ENCODE measurements at places on chromosomes 4 and X. TPM values are rescaled to one million over a fixed set of nuclear protein-coding genes. Genes with fewer than 3 reads are reported as not detected.

Gene RHOXF2B
- total RNA-seq: not detected

Gene ZCCHC12
- total RNA-seq: not detected

Gene CSN1S1
- not detected for total RNA-seq

Gene CT83
- total RNA-seq: not detected

Gene RBM46
- not detected for total RNA-seq

Gene TCEAL2
- 3.0 TPM for total RNA-seq

Gene DMRTC1B
- total RNA-seq: not detected

Gene SEC24D
- 11.9 TPM for total RNA-seq

Gene TMEM156
- 0.96 TPM for total RNA-seq

Gene NOX1
- 17.6 TPM for total RNA-seq

Gene SATL1
- not detected for total RNA-seq

Gene IL13RA2
- not detected for total RNA-seq

Gene SLC38A5
- 10.5 TPM for total RNA-seq

Gene HNRNPH2
- total RNA-seq: 45.3 TPM

Gene GLRA2
- not detected for total RNA-seq

Gene CCSER1
- 36.2 TPM for total RNA-seq

DNA sequence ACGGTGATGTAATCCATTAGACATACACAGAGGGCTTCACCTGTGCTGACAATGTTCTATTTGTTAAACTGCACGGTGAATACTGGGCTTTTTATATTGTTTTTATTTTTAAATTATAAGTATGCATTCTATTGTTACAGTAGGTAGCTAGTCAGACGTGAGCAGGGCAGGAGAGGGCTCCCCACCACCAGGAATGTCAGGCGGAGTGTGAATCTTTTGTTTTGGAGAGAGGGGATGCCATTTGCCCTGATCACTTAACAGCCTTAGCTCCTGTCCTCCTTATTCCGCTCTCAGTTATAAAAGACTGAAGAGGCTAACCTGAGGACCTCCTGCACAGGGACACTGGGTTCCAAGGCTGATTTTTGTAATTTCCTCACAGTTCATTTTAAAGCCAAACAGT lies 151.6 kb upstream of the TAPT1 start:
- no peak for DNase-seq

GRCh38 chr4:112403101-112403945 lies 106.2 kb downstream of the ALPK1 start:
- no peak for DNase-seq

- no peak for DNase-seq
Observed at GRCh38 chr4:143397335-143397734, 60.7 kb downstream of the GAB1 start.

DNA sequence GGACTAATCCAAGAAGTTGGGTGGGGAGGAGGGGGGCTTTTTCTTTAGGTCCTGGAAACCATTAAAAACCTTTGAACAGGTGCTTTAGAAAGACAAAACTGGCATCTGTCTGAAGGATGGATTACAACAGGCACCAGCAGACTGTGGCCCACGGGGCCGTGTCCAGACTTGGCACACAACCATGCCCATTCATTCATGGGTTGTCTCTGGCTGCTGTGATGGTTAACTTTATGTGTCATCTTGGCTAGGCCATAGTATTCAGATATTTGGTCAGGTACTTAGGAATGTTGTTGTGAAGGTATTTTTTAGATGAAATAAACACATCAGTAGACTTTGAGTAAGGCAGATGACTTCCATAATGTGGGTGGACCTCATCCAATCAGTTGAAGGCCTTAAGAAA lies 45.5 kb downstream of the TBL1X start:
- no peak for DNase-seq

DNA sequence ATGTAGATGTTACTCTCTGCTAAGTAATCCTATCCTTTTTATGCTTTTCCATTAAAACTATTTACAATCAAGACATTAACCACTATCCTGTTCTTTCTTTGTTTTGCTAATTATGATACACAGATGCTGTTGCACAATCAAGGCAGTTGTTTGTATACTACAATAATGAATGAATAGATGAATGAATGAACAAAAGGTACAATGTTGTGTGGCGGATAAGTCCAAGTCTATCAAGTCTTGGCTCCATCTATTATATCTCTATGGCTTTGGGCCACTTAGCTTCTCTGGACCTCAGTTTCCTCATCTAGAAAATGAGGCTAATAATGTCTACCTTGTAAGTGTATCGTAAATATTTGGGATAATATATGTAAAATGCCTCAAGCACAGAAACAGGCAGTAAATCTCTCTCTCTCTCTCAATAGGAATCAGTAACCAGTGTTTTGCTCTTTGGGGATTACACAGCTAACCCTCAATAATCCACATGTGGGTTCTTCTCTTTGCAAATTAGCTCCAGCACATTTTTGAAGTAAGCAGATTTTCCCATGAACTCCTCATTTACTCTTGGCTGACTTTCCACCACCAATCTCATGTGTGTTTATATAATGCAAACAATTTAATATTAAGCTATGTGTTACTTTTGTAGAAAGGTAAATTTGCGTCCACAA lies 27.8 kb upstream of the TSPAN5 start:
- no peak for DNase-seq

GRCh38 chrX:37786624-37787422 lies 7.0 kb downstream of the CYBB start:
- no peak for DNase-seq

- no peak for DNase-seq
Observed at GRCh38 chrX:39899856-39900776, 197.6 kb downstream of the BCOR start.

- no peak for DNase-seq
Observed at GRCh38 chrX:50988649-50989048, 78.1 kb downstream of the BMP15 start.

DNA sequence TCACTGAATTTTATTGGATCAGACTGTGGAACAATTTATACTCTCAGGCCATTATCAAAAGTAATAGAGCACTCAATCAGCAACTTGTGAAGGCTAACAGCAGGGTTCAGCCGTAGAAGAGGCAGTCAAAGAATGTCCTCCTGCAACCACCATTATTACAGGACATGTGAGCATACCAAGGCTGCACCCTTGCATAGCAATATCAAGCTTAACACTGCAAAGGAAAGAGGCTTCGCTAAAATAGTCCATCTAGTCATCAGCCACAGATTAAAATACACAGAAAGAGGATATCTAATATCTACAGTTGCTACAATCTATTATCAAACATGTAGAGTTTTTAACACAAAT lies 42.9 kb upstream of the TMPRSS11B start:
- no peak for DNase-seq

DNA sequence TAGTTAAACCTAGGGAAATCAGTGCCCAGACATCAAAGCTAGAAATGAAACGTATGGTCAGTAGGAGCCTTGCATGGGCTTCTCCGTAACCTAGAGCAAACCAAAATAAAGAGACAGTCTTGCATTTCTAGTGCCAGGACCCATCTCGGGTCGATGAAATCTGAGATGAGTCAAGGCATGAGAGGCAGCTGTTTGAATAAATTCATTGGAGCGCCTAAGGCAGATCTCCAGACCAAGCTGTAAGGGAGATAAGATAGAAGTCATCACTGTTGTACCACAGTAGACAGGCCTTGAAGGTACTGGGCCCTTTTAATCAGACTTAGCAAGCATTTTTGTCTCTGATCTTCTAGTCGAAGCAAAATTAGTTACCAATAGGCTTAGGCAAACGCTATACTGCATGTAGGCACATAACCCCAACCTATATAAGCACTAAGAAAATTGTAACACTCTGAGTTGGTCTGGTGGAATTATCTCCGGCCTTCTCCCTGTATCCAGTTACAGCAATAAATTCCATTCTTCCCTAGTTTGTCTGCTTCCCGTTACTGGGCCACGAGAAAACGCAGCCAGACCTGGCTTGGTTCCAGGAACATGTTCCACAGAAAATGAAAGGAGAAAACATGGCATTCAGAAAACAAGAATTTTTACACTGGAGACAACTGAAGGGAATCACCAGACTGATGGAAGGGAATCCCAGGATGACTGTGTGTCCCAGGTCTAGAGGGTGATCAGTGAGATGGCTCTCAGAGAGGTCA lies 21.1 kb upstream of the PAPSS1 start:
- DNase-seq: peak; percentile 21

- DNase-seq: no peak
Observed at GRCh38 chrX:132044953-132045352, 21.9 kb downstream of the STK26 start.

DNA sequence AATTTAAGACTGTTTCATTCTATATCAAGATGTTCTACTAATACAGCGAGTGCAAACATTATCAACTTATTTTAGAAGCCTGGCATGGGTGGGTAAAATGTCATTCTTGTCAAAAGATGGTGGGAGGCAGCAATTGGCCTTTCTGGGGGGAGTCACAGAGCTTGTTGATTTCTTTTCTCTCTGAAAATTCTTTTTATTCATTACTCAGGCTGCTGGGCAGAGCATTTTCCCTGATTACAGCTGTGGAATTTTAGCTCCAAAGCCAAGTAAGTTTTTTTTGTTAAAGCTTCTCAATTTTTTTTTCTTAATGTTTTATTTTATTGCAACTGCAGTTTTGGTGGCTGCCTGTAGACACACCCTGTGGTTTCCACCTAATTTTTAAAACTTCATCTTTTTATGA lies 50.4 kb downstream of the GPC4 start:
- DNase-seq: no peak

GRCh38 chr4:30262379-30262778 lies 457.8 kb upstream of the PCDH7 start:
- DNase-seq: no peak

- peak; percentile 35 for DNase-seq
Observed at GRCh38 chr4:158211222-158211621, 936 bp downstream of the TMEM144 start.

DNA sequence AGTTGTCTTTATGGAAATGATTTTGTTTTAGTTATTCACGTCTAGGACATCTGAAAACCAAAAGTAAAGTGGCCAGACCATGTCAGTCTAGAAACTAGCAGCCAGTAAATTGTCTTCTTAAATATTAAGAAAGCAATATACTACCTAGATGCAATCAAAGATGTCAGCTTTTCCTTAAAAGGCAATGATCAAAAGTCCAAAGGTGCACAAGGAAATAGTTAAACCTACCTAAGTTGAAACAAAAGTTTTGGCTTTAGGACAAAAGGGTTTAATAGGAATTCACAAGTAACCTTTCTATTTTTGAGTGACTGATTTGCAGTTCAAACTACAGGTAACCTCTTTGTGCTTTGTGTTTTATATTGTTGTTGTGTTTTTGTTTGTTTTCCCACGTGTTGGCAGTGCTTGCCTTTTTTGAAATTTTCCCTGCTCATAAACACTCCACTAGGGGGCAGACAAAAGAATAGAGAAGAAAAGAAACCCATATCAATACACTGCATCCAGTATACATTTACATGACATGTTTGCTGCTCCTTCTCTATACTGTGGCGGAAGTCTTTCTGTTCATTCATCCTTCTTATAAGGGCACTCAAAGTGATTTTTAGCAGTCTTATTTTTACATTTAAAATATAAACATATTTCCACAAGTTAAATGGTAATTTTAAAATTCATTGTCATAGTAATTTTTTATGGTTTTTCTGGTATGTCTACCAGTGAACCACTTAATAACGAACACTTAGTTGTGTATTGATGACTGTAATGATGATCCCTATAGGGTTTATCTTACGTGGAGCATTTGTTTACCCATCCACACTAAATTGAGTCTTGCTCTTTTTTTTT lies 62.7 kb downstream of the GAB1 start:
- no peak for DNase-seq

GRCh38 chr4:169070071-169070894 lies 60.2 kb upstream of the CBR4 start:
- peak; percentile 73 for DNase-seq

GRCh38 chr4:176885224-176885623 lies 92.5 kb upstream of the VEGFC start:
- DNase-seq: no peak

DNA sequence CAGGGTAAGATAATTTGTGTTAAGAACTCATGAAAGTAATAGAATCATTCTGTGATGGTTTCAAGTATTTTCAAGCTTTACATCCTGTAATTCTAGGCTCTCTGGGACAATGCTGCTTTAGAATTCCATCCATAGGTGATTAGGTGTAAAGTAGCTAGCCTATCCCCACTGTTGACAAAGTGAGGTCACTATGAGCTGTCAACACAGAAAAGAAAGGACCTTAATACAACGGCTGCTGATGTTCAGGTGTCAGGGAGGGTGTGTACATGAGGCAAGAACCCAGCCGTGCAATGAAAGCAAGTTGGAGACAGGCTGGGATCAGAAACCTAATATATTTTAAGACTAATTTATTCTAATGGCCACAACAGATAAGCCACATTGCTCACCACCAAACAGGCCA lies 36.8 kb upstream of the SH3RF1 start:
- DNase-seq: no peak

GRCh38 chr4:71300964-71301363 lies 37.9 kb upstream of the SLC4A4 start:
- DNase-seq: peak; percentile 67

DNA sequence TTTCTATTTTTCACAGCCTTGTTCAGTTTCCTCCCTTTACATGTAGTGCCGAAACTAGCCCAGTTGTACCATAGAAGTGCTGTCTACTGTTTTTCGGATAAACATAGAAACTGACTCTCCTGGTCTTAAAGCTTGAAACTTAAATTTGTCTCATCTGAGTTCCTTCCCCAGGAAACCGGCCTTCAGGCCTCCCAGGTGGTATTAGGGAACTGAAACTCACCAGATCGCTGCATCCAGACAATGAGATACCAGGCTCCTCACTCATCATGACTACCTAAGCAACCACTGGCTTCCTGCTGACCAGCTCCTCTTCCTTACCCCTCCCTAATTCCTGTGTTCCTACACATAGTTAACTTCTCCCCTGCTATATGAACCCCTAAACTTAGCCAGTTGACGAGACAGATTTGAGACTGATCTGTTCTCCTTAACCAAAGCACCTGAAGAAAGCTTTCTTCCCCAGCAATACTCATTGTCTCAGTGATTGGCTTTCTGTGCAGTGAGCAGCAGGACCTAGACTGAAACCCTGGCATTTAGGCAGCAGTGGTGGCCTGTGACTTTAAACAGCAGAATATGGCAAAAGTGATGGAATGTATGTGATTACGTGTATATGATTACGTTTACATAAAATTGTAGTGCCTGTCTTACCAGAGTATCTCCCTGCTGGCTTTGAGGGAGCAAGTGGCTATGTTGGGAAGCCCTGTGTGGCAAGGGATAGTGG lies 959.1 kb upstream of the LCORL start:
- DNase-seq: no peak

GRCh38 chr4:173088144-173088543 lies 80.5 kb upstream of the GALNT7 start:
- no peak for DNase-seq

DNA sequence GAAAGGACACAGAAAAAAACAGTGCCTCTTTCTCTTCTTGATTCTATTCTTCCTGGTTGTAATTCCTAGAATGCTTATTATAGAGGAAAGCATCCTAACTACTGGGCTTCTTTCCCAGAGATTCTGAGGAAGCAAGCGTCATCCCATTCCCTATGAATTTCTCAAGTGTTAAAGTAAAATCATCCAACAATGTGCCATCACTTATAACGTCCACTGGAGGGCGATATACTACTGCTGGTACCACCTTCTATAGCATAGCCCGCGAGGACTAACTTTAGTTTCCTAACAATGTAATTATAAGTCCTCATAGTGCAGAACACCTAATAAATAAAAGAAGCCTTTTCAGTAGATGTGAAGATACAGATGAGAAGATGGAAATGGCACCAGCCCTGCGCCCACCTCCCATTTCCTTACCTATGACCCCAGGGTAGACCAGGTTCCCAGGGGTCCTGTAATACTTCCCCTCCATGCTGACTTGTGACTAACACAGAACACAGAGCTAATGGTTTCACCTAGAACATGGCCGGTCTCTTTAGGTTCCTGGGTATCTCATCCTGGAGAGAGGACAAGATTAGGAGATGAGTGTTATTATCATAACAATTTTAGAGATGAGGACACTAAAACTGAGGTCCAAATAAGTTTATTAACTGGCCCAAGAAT lies 4.2 kb downstream of the CENPVL3 start:
- DNase-seq: no peak

GRCh38 chr4:80243274-80244018 lies 23.0 kb upstream of the FGF5 start:
- no peak for DNase-seq

Data from transverse colon (tissue), 4 donors.